ENCODE measurements at places on chromosomes 1 and 21.

- DNase-seq = no peak
Measured at GRCh38 chr21:36097427-36098181, 27.8 kb downstream of the CBR1 start.

- DNase-seq = no peak
Measured at GRCh38 chr21:42841156-42841915, 38.0 kb downstream of the WDR4 start.

GRCh38 chr1:222073307-222073995 is 331.6 kb upstream of the DUSP10 start:
- DNase-seq = peak; percentile 77

- no peak for DNase-seq
Measured at GRCh38 chr1:201466492-201466891, 2.5 kb downstream of the PHLDA3 start.

DNA sequence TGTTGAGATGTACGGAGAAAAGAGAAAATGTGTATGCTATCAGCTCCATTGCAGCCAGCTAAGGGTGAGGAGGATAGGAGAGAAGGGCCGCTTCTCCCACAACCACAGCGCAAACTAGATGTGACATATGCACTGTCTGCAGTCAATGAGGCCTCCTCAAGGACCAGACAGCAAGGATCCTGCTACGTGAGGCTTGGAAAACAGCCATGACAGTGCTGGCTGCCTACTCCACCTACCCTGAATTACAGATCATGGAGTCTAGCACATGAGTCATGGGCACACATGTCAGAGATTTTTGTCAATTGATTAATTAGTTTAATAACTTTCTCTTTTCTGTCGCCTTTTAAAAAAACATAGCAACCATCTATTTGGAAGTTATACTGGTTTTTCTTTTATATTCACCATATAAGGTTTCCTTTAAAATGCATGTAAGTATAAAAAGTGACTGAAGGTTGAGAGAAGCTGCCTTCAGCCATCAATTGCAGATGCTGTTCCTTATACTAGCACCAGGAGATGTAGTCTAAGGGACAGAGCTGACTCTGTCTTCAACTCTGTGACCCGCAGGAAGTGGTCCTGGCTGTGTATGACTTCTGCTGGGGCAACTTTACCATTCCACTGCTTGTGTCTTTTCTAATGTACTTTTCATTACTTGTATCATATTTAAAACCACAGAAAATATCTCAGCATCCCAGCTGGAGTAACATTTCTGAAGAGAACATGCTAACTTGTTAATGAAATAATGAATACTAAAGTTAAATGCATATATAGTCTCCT is 3.1 kb downstream of the VPS26C start:
- DNase-seq = no peak

- no peak for DNase-seq
Measured at GRCh38 chr1:81225789-81226602, 574.7 kb upstream of the ADGRL2 start.

DNA sequence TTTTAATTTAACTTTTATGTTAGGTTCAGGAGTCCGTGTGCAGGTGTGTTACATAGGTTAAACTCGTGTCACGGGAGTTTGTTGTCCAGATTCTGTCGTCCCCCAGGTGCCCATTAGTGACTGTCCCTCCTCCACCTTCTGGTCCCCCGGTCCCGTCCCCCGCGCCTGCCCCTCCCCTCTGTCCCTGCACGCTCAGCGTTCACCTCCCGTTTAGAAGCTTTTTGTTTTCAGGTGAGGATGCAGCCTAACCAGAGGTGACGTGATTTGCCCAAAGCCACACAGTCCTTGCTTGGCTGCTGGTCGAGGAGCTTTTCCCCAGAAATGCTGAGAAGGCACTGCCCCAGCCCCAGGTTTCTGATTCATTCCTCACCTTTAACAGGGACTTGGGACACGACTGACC is 844 bp downstream of the C1orf146 start:
- DNase-seq = no peak

DNA sequence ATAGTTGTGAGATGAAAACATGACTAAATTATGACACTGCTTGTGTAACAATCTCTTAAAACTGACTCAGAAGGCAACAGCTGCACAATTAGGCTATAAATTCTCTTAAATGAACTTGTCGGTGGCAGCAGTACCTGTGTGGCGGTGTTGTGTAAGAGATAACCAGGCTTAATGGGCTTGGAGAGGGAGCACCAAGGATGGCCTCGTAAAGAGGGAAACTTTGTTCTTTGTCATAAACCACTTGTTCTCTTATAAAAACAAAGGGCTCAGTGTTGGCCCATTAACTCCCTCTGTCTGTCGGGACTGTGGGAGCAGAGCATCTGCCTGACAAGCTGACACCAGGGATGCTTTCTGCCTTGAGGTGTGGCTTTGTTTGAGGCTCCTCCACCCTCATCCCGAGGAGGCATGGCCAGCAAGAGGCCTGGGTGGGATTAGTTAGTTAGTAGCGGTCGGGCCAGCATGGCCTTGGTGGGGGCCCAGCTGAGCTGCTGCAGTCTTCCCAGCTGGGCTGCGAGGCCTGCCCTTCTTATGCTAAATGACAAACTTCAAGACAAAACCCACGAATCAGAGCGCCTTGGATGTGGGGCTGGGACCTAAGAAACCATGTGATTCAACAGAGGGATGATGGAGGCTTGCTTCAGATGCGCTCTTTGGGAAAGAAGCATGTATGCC is 171.4 kb downstream of the CAMTA1 start:
- no peak for DNase-seq

GRCh38 chr1:2143814-2144500 is 50.6 kb downstream of the FAAP20 start:
- no peak for DNase-seq

DNA sequence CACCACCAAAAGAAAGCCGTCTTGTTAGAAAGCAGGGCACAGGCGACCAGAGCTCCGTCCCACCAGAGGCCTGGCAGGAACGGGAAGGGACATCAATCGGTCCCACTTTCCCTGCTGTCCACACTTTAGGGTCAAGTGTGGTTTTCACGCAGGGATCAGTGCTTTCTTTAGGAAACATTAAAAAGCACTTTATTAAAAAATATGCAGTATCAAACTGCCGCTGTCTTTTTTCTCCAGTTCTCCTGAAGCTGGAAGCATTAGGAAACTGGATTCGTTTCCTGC is 437 bp downstream of the IFNLR1 start:
- DNase-seq = no peak

DNA sequence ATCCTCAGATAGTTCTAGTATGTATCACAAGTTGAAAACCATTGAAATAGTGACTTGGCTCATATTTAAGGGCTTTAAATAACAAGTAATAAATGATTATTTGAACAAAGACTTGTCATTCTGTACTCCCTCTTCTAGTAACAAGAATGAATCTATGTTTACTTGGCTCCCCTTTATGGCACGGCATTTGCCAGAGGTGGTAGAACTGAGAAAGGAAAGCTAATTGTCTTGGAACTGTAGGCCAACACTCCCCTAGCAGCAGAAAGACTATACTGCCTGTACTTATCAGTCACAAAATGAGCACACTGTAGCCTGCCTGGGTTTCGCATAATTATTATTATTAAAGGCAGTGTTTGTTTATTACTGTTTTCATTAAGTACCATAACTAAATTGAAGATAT is 29.6 kb upstream of the SMYD2 start:
- DNase-seq = no peak

DNA sequence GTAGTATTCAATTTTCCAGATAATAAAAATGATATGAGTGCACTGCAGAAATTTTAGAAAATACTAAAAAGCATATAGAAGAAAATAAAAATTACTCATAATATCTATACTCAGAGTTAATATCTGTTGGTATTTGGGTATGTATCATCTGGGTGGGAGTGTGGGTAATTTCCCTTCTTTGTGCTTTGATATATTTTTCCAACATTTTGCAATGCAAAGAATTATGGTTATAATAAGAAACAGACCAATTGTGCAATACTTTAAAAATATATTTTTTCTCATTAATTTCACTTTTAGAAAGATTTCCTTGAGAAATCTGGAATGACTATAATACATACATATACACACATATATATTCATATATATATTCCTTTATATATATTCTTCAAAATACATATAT is 665.7 kb downstream of the ADGRL2 start:
- no peak for DNase-seq

DNA sequence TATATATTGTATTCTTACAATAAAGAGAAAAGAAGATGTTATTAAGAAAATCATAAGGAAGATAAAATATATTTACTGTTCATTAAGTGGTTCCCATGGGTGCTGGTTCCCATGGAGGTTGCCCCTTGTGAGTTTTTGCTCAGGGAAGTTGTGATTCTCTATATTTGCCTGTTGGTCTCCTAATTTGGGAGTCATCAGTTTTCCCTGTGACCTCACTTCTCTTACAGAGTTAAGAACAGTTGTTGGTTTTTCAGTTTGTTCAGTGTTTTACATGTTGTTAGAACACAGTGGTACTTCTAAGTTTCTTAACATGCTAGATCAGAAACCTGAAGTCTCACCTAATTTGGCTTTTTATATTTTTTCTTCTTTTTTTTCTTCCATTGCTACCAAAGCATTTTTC is 109.2 kb downstream of the OSBPL9 start:
- DNase-seq = no peak

DNA sequence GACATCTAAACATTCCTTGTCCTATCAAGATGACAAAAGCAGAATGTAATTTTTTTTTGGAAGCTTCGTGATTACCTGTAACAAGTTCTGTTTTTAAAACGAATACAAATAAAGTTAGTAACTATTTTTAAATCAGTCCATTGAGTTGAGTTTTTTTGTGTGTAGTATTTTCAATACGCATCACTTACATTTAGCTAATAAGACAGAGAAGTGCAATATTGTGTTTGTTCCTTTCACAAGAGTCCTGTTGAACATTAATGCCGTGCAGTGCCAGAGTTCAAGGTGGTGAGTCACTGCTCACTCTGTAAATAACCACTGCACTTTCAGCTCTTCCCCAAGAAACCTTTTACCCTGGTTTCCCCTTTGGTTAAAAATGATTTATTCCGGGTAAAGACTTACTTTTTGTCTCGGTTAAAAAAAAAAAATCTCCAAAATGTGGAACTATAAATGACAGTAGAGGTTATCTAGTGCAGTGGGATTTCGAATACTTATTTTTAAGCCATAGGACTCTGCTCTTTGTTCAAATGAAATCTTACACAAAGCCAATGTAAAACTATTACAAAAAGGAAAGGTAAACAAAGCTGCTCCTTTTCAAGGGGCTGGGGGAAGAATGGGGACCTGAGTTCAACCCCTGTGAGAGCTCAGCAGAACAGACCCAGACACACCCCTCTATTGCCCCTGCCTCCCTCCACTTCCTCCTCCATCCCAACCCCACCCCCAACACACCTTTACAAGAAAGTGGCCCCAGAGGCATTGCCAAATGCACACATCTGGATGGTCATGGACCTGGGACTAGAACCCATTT is 14.8 kb upstream of the NCMAP start:
- peak; percentile 23 for DNase-seq

DNA sequence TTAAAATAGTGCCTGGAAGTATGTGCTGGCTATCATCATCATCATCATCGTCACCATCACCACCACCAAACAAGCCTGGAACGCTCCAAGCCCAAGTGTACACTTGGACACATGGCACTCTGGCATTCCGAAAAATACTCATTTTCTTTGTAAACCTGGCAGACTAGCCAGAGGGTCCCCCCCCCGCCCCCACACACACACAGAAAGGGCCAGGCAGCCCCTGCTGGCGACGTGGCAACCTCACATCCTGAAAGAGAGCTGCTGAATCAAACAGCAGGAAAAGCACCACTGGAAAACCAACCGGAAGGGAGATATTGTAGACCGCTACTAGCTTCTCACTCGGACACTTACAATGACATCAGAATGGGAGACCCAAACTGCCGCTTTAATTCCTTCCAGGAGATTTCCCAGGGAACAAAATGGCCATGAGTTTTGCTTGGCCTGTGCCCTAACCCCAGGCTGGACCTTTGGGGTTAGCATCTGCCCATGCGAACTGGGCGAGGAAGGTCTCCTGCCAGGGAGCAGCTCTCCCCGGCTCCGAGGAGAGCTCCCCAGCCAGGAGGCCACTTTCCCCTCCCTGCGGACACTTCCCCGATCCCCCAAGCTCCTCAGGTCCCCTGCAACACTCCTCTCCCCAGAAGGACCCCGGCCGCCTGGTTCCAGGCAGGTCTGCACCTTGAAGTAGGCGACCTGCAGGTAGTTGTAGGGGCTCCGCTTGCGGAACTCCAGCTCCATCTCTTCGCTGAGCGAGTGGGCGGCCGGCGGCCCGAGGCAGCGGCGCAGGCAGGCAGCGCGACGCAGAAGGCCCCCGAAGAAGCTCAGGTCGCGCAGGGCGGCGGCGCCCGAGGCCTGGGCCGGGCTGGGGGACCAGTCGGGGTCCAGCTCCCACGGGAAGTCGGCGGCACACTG is 742 bp downstream of the P3H1 start:
- peak; percentile 50 for DNase-seq

- no peak for DNase-seq
Measured at GRCh38 chr1:89089962-89090361, 25.0 kb upstream of the GBP1 start.

All from HS-5 (cell line).